Peyer's patch (tissue), 4 donors: ENCODE measurements at places on chromosomes 4 and X. TPM values are rescaled to one million over a fixed set of nuclear protein-coding genes. Genes with fewer than 3 reads are reported as not detected.

Gene TCEAL4
- 12.6 TPM for total RNA-seq

Gene PRRG1
- 9.1 TPM for total RNA-seq

Gene GLRB
- total RNA-seq, result not detected

Gene POU4F2
- not detected for total RNA-seq

Gene SSX4
- not detected for total RNA-seq
